ENCODE measurements at places on chromosomes 11 and 22. TPM values are rescaled to one million over a fixed set of nuclear protein-coding genes. Genes with fewer than 3 reads are reported as not detected.

ST14 gene
- 61.0 TPM for total RNA-seq

JRKL gene
- 0.66 TPM for total RNA-seq

MED17 gene
- 18.9 TPM for total RNA-seq

MRE11 gene
- 18.9 TPM for total RNA-seq

DENND6B gene
- total RNA-seq, result 7.3 TPM

TRPC6 gene
- total RNA-seq, result 4.0 TPM

IL17REL gene
- not detected for total RNA-seq

NPAS4 gene
- total RNA-seq, result not detected

SHANK3 gene
- 6.0 TPM for total RNA-seq

MAP6 gene
- 2.6 TPM for total RNA-seq

PATE4 gene
- total RNA-seq, result not detected

RAPSN gene
- total RNA-seq, result not detected

GGTLC3 gene
- total RNA-seq, result not detected

SCGB1A1 gene
- not detected for total RNA-seq

EXPH5 gene
- 2.3 TPM for total RNA-seq

MFRP gene
- total RNA-seq, result 0.52 TPM

SERPING1 gene
- total RNA-seq, result 166 TPM

OR51E2 gene
- not detected for total RNA-seq

PLEKHA7 gene
- total RNA-seq, result 34.6 TPM

MIOX gene
- total RNA-seq, result not detected

TREH gene
- total RNA-seq, result not detected

SLC22A12 gene
- not detected for total RNA-seq

TRIM77 gene
- not detected for total RNA-seq

MPEG1 gene
- 3.9 TPM for total RNA-seq

TECTA gene
- under 0.01 TPM for total RNA-seq

CD44 gene
- 266 TPM for total RNA-seq

OR52A1 gene
- total RNA-seq, result not detected

PLAAT2 gene
- not detected for total RNA-seq

MN1 gene
- total RNA-seq, result 5.6 TPM

SLC22A6 gene
- not detected for total RNA-seq

CHCHD10 gene
- 116 TPM for total RNA-seq

SLC17A6 gene
- not detected for total RNA-seq

OR4C15 gene
- not detected for total RNA-seq

DNAJB7 gene
- total RNA-seq, result not detected

PPP6R3 gene
- total RNA-seq, result 94.9 TPM

MS4A3 gene
- not detected for total RNA-seq

SSTR3 gene
- 4.2 TPM for total RNA-seq

SCUBE2 gene
- total RNA-seq, result 6.6 TPM

Data from body of pancreas (tissue), 4 donors.